ENCODE measurements at places on chromosomes 1 and 21.

GRCh38 chr1:162389021-162389818 lies 7.7 kb downstream of the C1orf226 start:
- DNase-seq: no peak

GRCh38 chr1:23178414-23178813 lies 9.8 kb upstream of the LUZP1 start:
- DNase-seq: no peak

GRCh38 chr1:185281245-185281644 lies 35.8 kb downstream of the IVNS1ABP start:
- no peak for DNase-seq

DNA sequence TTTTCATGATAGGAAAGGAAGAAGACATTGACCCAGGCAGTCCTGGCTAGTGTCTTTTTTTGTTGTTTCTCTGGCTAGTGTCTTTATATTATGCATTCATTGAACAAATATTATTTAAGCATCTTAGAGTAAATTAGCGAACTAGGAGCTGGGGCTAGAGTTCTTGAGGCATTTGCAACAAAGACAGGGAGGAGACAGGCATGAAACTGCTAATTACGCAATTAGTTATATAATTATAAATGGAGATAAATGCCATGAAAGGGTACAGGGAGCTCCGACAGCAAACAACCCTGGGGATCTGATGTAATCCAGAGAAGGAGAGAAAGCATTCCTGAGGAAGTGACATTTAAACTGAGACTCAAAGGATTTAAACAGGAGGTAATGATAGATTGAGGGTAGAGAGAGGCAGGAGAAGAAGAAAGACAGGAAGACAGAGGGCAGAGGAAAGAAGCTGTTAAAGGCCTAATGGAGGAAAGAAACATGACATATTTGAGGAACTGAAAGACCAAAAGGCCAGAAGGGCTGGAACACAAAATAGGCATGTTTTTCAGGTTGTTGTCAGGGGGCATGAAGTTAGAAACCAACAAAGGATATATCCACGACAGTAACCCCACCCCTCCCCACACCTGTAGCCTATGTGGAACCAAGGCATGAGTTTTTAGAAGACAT lies 99.5 kb upstream of the GJB5 start:
- no peak for DNase-seq

- no peak for DNase-seq
Measured at GRCh38 chr1:47696737-47697441, 259.0 kb downstream of the FOXD2 start.

- DNase-seq: no peak
Measured at GRCh38 chr1:67135354-67135753, 584 bp upstream of the C1orf141 start.

DNA sequence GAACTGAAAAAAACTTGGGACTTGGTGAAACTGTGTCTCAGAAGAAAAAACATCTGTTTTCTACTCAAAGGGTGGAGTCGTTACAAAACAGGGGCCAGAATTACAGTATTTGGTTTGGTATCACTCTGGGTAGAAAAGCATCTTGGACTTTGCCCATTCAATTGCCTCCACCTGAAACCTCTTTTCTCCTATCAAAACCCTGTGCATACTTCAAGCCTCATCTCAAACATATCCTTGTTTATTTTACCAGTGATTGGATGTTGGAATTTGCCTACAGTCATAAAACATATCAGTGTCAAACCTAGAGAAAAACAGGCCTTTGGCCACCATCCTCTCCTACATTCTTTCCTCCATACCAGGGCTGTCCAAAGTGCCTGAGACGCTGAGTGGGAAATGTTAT lies 281.5 kb downstream of the PLPP3 start:
- DNase-seq: no peak

DNA sequence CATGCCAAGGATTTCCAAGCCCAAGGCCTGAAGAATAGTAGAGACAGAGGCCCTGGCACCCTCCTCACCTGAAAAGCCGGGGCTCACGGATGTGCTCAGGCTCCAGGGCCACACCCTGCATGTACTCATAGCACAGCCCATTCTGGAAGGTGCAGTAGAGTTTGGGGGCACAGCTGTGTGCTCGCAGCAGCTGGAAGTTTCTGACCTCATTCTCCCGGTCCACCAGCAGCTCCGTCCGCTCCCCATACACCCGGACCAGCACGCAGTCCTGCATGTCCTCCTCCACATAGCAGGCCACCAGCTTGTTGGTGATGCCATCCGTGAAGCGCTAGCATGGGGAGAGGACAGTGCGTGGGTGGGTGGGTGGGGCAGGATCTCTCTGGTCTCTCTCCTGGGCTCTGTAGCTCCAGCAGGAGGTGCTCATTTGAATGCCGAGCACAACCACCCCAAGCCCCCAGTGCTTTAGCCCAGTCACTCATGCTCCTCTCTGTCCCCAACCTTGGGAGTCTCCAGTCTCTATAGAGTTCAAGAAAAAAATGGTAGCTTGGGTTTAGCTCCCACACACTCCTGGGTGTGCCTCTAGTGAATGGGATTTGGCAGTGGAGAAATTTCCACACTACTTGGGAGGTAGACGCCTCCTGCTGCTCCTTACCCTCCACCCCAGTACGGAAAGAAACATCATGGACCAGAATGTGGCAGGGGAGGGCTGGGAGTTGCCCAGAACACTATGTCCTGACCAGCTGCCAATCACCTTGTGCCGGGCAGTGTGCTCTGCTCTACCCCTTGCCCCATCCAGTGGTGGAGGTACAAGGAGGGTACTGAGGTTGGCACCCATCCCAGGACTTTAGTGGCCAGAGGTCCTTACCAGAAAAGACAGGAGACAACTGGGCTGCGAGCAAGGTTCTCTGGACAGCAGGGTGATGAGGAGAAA lies 1.9 kb downstream of the ETNK2 start:
- no peak for DNase-seq

DNA sequence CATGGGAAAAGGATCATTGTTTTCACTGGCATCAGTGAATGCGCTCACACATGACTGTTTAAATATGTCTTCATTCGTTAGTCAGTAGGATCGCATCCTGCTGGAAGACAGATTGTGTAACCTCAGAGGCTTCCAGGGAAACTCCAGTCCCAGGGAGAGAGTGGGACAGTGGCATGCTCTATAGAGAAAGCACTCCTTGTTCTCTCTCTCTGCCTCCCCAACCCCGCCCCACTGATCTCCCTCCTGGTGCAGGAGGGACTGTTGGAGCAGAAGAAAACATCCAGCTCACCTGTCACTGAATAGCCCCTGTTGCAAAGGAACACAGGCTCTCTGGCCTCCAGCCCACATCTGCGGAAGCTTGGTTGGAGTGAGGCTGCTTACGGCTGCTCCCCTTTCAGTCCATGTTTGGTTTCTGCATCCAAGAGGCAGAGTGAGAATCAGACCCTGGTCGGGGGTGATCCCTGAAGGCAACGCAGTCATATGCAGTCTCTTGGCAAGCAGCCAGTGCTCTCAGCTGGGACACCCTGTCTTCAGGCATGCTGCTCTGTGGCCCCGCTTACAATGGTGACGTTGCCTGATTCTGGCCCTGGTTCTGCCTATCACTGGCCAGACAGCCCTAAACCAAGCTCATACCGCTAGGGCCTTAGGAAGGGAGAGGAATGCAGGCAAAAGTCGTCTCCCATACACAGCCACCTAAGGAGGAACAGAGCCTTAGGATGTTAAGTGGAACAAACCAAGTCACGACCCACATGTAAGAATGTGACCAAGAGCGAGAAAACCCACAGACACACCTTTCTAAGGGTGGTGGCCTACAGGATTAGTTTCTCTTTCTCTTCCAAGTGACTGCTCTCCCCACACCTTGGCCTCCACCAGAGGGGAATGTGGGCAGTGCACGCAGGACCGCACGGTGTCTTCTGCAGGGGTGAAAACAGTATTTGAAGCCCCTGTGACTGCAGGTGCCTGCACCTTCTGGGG lies 39.7 kb downstream of the BACE2 start:
- DNase-seq: no peak

GRCh38 chr21:14763695-14764064 lies 217.6 kb upstream of the SAMSN1 start:
- no peak for DNase-seq

DNA sequence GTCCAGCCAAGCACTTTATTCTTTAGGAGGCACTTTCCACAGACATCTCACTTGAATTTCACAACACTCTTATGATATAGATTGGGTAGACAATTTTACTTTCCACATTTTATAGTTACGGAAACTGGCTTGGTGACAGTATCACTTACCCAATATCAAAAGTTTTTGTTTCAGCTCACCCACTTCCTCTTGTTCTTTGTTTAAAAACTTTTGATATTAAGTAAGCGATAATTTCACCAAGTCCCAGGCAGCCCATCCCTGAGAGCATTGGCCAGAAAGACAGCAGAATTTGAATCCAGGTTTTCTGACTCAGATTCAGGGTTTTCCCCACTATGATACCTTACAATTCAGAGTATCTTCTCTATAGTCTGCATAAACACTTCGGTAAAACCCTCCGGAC lies 60.0 kb downstream of the LRIG2 start:
- no peak for DNase-seq

GRCh38 chr1:154746622-154747299 lies 123.3 kb downstream of the KCNN3 start:
- no peak for DNase-seq

- no peak for DNase-seq
Measured at GRCh38 chr1:6419804-6420453, at the start of gene HES2. Gene HES2 (minus strand): TSS chr1:6419919. CDS start chr1:6419820, 99 bp downstream.

DNA sequence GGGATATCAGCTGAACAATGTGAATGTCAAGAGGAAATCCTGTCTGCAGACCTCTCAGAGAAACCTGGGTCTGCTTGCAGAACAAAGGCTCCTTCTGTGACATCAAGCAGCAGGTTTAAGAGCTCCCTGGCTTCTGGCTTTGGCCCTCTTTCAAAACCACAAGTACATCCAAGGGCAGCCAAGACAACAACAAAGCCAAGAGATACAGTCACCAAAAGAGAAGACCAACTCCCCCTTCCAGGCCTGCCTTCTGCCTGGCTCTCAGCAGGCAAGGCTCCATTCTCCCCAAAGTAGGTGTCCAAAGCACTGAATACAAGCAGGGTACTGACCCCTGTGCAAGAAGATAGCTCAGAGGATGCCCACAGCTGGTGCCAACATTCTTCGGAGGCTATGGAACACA lies 11.5 kb downstream of the BCAR3 start:
- no peak for DNase-seq

DNA sequence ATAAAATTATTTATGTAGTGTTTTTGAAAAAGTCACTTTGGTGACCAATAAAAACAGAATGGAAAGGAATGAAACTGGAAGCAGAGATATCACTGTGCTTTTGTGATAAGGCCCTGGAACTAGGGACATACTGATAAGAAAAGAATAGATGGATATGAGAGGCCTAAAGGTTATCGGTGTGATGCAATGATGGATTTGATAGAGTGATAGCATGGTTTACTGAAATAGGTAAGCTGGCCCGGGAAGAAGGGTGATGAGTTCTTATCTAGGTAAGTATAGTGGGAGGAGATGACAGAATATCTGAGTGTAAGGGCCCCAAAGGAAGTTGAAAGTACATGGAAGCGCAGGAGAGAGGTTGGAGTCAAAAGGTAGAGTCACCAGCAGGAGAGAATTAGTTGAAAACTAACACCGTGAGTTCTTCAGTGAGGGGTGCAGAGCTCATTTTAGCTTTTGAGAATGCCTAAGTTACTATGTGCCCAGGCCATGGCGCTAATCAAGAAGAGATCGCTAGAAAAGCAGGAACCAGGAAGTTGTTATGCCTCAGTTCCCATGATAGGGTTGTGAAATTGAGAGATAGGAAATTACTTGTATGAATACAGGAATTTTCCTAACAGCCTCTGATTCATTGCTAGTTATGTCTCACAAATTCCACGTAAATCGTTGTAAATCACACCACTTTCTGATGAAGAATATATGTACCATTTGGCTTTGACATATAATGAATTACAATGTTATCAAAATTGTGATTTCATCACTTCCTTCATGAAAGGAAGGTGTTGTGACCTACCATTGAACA lies 115.3 kb downstream of the PLA2G4A start:
- DNase-seq: no peak

- no peak for DNase-seq
Measured at GRCh38 chr1:154129391-154129970, 25.4 kb downstream of the NUP210L start.

DNA sequence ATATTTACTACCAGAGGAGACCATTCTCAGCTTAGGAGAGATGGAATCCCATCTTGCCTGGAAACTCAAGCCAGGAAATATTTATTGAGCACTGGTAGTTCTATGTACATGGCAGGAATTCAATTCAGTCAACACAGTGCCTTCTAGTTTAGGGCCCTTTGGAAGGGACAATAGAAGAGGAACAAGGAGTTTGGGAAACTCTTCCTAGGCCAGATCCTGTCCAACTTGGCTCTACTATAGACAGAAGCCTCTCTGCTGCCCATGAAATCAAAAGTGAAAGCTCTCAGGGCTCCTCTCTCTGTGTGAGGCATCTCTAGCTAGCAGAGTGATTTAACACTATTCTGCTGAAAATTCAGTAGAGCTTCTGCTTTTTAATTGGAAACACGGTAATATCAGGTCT lies 244.6 kb upstream of the MAP1LC3C start:
- DNase-seq: no peak

DNA sequence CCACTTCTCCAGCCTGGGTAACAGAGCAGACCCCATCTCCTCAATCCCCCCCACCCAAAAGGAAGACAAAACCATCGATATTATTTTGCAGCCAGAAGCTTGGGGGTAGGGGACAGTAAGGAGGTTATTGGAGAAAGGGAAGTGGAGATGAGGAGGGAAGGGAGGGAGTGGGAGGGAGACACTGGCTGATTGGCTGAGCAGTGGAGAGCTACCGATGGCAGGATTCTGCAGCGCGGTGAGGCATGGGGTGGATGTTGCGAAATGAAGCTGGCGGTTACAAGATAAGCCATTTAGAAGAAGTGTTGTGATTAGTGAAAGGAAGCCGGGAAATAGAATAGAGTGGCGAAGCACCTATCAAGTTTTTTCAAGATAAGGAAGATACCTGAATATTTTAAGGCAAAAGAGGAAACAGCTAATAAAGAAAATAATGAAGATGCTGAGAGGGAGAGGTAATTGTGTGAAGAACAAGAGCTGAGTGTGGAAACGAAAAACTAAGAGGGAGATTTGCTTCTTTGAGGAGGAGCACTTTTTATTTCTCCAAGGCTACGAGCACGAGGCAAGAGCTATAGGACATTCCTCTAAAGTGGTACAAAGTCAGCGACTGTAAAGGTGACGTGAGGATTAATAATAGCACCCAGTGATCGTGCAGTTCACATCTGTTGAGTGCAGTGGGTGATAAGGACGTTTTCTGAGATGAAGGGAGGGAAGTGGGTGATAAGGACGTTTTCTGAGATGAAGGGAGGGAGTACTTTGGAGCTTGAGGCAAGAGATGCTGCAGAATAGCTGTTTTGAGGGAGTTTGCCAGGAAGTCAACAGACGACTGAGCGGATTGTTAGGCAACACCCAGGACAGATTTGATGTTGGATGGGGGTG lies 103.2 kb upstream of the KIF26B start:
- no peak for DNase-seq

GRCh38 chr1:36134505-36135329 lies 9.7 kb upstream of the COL8A2 start:
- no peak for DNase-seq

Measured in activated T-cell treated with anti-CD3 and anti-CD28 coated beads, Interleukin-2, amount 50 U/mL, for 4 hours (primary cell).